ENCODE measurements at places on chromosomes 2 and 18. TPM values are rescaled to one million over a fixed set of nuclear protein-coding genes. Genes with fewer than 3 reads are reported as not detected.

Gene CCDC102B
- 20.9 TPM for total RNA-seq

- H3K27me3 ChIP-seq: no peaks in the 10 kb centered on the region
- H3K4me3 ChIP-seq: no peak overlapping the region
- no peak overlapping the region for H3K27ac ChIP-seq
- no peak for DNase-seq
- H3K4me1 ChIP-seq: no peaks in the 10 kb centered on the region
These were observed 265.7 kb upstream of the ZC3H15 start for GRCh38 chr2:186220409-186220808.

DNA sequence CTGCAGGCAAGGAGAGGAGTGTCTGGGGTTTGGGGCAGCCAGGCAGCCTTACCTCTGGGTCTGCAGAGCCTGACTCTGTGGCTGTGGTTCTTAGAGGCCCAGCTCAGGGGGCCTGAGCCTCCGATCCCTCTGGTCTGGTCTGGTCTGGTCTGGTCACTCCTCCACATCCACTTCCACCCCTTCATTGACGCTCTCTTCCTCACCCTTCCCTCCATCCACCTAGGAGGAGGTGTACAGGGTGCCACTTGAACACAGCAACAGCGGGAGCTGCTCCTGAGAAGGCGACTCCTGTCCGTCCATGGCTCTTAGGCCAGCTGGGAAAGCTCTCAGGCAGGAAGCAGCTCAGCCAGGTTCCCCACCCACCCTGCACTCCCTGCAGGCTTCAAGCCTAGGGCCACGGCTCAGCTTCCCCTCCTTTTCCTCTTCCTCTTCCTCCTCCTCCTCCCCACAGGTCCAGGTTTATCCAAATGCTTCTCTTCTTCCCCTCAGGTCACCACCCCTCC lies 16.9 kb downstream of the GPR55 start:
- no peak for DNase-seq
- no peaks in the 10 kb centered on the region for H3K27me3 ChIP-seq
- no peak overlapping the region for H3K27ac ChIP-seq

DNA sequence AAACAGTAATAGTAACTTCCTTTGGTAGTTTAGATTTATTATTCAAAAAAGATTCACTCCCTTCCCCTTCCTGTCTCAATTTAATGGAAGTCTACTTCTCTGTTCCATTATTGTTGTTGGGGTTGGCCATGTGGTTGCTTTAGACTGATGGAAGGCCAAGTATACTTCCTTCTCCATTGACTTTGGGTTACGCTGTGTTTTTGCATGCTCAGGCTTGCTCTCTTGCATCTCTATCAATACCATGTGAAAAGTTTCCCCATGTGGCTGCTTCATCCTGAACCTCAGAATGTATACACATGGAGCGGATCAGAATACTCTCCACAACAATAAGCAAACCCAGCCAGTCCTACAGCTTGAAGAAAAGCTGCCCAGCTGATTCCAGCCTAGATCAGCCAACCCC lies 20.3 kb downstream of the CFAP210 start:
- no peaks in the 10 kb centered on the region for H3K4me1 ChIP-seq
- no peak overlapping the region for H3K27ac ChIP-seq
- no peak overlapping the region for H3K4me3 ChIP-seq
- DNase-seq: no peak
- H3K27me3 ChIP-seq: no peaks in the 10 kb centered on the region
- H3K36me3 ChIP-seq: no peaks in the 10 kb centered on the region

DNA sequence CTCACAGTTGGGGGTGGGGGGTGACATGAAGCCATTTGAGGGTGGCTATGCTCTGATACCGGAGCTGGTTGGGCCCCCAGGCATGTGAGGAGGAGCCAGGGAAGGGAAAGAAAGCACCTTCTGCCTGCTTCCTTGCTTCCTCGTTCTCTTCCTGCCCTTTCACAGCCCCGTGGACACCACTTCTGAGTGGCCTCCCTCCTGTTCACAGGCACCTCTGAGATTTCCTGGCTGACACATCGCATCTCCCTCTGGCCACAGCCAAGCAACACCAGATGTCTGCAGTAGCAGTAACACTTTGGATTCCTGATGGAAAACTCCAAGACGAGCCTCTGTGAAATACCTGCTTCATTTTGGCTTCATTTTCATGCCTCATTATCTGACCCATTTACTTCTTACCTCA lies 64.7 kb upstream of the ST3GAL5 start:
- no peaks in the 10 kb centered on the region for H3K27me3 ChIP-seq
- H3K4me1 ChIP-seq: peaks cover 45% of the 10 kb centered on the region
- H3K4me3 ChIP-seq: no peak overlapping the region
- DNase-seq: no peak
- H3K36me3 ChIP-seq: no peaks in the 10 kb centered on the region
- peak overlapping the region; percentile 65 for H3K27ac ChIP-seq

DNA sequence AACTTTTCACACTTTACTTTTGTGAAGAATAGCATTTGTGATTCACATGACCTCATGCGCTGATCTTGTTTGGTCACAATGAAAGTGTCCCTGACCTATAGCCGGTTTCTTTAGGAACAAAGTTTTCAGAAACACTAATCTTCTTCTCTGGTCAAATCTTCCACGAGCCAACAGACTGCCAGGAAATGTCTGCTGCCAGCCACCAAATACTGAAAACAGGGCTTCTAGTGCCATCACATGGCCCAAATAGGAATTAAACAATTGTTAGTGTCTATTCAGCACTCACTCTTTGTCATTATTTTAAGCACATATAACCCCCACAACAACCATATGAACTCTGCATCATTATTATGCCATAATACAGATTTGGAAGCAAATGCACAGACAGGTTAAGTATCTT lies 286.5 kb upstream of the SYT4 start:
- no peak overlapping the region for H3K4me3 ChIP-seq
- H3K4me1 ChIP-seq: no peaks in the 10 kb centered on the region
- no peak overlapping the region for H3K27ac ChIP-seq
- no peaks in the 10 kb centered on the region for H3K27me3 ChIP-seq
- no peak for DNase-seq

DNA sequence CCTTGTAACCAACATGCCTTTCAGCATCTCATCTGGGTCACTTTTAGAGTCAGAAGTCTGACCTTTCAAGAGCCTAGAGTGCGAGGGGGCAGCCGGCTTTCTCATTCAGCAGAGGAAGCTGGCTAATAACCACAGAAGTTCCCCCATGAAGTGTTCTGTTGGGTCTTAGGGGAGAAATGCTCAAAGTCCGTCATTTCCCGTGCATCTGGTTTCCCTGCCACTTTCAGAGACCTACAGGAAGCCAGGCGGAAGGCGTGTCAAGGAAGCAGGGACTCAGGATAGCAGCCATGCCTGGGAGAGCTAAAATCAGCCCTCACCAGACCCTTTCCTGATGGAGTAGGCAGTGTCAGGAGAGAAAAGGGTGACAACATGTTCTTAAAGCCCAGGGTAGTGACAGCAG lies 301.8 kb upstream of the ID2 start:
- DNase-seq: no peak
- no peaks in the 10 kb centered on the region for H3K27me3 ChIP-seq
- H3K4me3 ChIP-seq: no peak overlapping the region
- peaks cover 9% of the 10 kb centered on the region for H3K4me1 ChIP-seq
- H3K27ac ChIP-seq: no peak overlapping the region
